ENCODE measurements at places on chromosomes 7 and 10. TPM values are rescaled to one million over a fixed set of nuclear protein-coding genes. Genes with fewer than 3 reads are reported as not detected.

DNA sequence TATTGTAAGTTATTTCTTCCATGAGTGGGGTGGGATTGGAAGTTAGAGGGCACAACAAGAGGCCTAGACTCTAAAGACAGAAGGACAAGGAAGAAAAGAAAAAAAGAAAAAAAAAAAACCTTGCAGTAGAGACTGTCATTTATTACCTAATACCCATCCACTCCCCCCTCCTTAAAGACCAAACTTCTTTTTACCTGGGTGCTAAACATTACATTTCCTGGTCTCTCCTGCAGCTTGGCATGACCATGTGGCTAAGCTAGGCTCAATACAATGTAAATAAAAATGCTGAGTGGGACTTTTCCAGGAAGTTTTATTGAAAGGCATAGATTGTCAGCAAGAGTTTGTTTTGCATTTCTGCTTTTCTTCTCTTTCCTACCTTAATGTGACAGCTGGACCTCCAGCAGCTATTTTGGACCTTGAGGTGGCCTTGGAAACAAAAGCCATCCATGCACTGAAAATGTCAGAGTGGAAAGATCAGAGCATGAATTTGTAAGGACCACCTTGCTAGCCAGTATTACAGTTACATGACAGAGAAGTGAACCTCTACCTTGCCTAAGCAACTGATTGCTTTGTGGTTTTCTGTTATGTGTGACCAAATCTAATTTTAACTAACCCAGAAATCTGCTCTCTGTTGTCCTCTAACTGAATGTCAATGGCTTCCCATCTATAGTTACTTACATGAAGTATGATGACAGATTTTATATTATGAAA lies 81.3 kb upstream of the SFMBT2 start:
- DNase-seq = no peak

The PIK3AP1 gene
- total RNA-seq = 5.2 TPM

The AKR1C2 gene
- total RNA-seq = 0.33 TPM

DNA sequence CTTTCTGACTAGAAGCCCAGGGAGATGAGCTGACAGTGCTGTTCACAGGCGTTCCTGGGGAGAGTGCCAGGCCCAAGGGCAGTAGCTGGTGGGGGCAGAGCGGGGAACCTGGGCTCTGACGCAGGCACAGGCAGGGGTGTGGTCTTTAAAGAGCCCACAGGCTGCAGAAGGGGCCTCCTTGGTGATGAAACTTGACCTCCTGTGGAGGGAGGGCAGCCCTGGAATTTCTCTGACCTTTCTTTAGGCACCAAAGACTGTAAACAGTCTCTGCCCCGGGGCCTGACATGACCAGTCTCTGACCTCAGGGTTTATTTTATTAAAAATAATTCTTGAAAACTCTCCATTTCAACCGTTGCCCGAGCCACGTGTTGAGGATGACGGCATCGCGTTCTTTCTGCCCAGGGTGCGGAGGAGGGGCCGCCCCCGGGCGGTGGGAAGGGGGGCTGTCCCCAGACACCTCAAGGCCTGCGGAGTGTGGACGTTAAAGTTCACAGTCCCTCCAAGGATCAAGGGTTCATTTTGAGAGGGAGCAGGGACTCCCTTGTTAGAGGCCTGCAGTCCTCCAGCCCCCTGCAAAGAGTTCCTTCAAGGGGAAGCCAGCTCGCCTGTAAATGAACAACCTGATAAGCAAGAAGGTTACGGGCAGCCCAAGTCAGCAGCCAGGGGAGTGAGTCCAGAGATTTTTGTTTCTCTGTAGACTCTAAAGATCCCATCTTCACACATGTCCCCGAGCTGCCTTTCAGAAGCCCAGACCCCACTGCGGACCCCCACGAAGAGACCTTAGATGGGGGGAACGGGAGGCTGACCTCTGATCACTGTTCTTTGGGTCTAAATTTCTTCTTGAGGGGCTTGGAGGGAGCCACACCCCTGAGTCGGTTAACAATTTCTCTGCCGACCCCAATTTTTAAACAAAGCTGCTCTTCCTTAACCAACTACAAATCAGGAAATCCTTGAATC lies 128.9 kb downstream of the VIPR2 start:
- peak; percentile 61 for DNase-seq

The CPA2 gene
- total RNA-seq = 0.40 TPM

GRCh38 chr7:90005836-90006235 lies 148.4 kb upstream of the STEAP1 start:
- no peak for DNase-seq

Data from endodermal cell (in vitro differentiated cells).